ENCODE measurements at places on chromosomes 2 and 18. TPM values are rescaled to one million over a fixed set of nuclear protein-coding genes. Genes with fewer than 3 reads are reported as not detected.

The CPLX4 gene
- not detected for total RNA-seq

The CCT7 gene
- 184 TPM for total RNA-seq

The PID1 gene
- total RNA-seq = 11.3 TPM

The ALPP gene
- total RNA-seq = not detected

The LRATD1 gene
- 2.9 TPM for total RNA-seq

The UGT1A10 gene
- not detected for total RNA-seq

The C2orf72 gene
- total RNA-seq = not detected

The IL36B gene
- not detected for total RNA-seq

The FAM237A gene
- total RNA-seq = not detected

The NDUFS1 gene
- total RNA-seq = 289 TPM

The NIF3L1 gene
- 17.0 TPM for total RNA-seq

The TEX44 gene
- total RNA-seq = not detected

The CDK15 gene
- total RNA-seq = 1.0 TPM

The LYG2 gene
- not detected for total RNA-seq

The SERPINB4 gene
- not detected for total RNA-seq

The WDR35 gene
- total RNA-seq = 3.7 TPM

Data from left cardiac atrium (tissue), 4 donors.